ENCODE measurements at places on chromosomes 4 and X.

DNA sequence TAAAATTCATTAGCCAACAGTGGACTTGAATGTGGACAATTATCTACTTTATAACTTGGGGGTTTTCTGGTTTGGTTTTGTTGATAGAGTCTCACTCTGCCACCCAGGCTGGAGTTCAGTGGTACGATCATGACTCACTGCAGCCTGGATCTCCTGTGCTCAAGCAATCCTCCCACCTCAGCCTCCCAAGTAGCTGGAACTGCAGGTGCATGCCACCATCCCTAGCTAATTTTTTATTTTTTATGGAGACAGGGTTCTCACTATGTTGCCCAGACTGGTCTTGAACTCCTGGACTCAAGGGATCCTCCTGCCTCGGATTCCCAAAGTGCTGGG, 12.4 kb upstream of the ELF2 start:
- no peak for DNase-seq

GRCh38 chr4:121785479-121785878, 15.6 kb upstream of the EXOSC9 start:
- DNase-seq = no peak

- DNase-seq = no peak
Measured at GRCh38 chr4:133550436-133550835, 401.3 kb downstream of the PCDH10 start.

DNA sequence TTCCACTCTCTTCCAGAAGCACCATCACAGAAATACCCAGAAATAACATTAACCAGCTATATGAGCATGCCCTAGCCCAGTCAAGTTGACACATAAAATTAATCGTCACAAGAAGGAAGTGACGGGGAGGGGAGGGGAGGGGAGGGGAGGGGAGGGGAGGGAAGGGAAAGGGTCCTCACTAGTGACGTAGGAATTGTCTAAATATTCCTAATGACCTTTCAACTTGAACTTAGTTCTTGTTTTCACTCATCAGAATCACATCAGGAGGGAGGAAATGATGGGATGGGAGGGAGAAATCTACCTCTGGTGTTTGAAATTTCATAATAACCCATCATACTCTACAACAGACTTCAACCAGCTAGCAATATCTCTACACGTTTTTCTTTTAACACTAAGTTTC, 52.2 kb upstream of the NOCT start:
- DNase-seq = no peak

DNA sequence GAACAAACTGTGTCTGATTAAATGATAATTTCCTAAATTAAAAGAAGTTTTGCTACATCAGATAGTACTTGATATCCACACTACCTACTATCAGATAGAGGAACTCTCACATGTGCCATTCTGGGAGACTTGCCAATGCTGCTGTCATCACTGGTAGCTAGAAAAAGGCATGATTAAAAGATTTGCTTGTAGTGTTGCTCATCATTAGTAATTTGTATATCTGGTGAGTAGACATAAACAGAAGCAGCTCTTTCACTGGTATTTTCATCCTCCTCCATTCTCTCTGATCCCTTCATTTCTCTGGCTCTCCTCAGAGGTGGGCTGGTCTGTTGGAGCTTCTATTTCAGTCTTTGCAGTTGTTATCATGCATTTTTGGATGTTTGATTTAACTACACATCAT, 56.0 kb downstream of the SPRY1 start:
- DNase-seq = peak; percentile 69

DNA sequence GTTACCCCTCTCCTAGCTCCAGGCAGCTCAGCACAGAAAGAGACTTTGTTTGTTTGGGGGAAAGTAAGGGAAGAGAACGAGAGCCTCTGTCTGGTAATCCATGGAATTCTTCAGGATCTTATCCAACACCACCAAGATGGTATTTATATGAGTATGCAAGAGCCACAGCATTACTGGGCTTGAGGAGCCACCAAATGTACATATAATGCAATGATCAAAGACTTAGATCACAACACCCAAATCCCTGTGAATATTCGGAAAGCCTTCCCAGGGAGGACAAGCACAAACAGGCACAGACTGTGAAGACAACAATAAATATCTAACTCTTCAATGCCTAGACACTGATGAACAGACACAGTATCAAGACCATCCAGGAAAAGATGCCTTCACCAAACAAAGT, 116.6 kb downstream of the UPRT start:
- no peak for DNase-seq

- DNase-seq = no peak
Measured at GRCh38 chr4:166421556-166422156, 548.6 kb downstream of the TLL1 start.

DNA sequence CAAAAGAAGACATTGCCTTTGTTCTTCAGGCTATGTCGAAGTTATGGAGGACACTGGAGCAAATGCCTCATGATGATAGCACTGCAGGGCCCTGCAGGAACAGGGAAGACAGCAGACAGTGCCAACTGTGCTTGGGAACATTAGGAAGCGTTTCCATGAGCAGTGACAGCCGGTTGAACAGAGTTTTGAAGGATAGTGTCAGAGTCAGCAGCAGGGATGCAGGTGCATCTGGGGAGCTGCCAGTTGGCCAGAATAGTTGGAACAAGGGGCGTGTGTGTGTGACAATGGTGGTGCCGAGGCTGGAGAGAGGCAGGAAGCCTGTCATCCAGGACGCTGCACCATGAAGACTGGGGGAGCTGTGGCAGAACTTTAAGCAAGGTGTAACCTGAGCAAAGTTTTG, 88.6 kb downstream of the SHROOM3 start:
- no peak for DNase-seq

DNA sequence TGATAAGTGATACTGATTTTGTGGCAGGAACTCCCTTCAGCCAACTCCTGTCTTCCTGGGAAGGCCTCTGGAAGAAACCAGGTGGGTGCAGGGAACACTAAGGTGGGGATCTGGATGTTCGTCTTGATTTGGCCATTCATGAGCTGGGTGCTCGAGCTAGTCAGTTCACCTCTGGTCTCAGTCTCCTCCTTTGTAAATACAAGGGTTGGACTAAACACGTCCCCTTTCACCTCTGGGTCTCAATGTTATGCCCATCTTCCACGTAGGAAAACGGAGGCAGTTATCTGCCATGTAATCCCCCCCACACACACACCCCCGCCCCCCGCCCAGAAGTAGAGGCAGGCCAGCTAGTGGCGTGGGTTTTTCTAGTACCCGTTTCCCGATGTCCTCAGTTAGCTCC, 4.1 kb upstream of the RS1 start:
- DNase-seq = no peak

DNA sequence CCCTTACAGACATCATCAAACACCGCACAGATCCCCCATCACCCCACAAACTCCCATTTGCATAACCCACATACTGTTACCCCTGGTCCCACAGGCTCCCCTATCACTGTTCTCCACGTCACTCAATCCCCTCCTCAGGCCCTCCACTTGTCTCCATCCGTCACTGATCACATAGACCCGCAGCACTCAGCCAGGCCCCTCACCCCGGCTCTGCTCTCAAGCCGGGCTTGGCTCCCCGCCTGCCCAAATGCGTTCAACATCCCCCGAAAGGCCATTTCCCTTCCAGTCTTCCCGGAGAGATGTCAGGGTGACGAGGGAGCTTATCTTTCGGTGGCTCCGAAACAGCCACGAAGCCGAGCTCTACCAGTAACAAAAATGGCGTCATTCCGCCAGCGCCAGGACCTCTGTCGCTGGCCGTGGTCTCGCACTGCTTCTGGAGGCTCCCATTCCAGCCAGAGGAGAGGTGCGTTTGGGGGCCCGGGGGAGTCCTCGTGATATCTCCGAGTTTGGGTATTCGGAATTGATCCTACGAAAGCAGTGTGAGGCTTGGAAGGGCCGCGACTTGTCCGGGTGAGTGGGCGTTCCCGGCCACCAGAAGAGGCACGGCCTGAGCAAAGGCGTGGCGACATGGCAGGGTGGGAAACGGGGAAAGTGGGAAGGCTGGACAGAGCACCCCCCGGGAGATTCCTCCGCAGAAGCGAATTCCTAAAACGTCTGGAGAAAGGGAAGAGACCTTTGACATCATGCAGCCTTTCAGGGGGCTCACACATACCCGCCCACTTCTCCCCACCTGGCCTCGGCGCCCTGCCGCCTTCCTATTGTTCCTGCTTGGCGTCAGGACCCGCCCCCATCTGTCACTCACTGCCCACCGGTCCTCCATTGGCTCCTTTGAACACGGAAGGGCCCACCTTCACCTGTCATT, at the start of gene ZNF630:
Gene ZNF630, minus strand, starts transcription at position 577 of the 922 bp plus-strand sequence. CDS start 4,754 bp downstream, outside the sequence.
- peak; percentile 91 for DNase-seq

GRCh38 chr4:14592950-14593349, 409.3 kb upstream of the CPEB2 start:
- no peak for DNase-seq

DNA sequence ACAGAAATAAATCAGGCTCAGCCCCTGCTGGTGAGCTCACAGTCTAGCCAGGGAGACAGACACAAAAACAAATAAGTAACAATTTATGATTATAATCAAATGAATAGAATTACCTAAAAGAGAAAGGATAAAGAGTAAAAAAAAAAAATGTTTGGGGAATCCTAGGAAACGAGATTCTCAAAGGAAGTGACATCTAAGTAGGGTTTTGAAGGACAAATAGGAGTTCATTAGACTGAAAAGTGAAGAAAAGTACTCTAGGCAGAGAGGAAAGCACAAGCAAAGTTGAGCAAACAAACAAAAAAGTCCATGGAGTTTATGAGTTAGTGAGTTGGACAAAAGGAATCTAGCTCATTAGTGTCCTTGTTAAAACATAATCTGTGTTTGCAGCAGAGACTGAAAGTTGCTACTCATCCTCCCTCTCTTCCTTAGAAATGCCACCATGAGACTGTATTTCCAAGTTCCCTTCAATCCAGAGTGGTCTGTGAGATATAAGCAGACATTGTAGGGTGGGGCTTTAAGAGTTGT, 145.6 kb downstream of the SPATA18 start:
- no peak for DNase-seq

DNA sequence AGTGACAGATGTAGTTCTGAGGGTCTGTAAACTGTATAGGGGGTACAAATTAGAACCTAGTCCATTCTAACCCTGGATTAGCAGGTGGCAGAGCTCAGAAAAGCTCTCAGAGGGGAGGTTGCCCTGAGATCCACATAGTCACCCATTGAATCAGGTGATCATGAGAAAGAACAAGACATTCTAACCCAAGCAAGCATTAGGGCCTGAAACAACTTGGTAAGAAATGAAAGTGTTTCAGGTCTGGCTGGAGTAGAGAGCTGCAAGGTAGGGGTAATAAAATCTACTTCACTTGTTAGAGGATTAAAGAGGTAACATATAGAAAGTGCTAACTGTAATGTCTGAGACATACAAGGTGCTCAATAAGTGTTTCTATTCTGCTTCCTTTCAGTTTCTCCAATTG, 8.8 kb upstream of the BMP2K start:
- no peak for DNase-seq

GRCh38 chr4:118836301-118837120, 585 bp upstream of the SEC24D start:
- peak; percentile 59 for DNase-seq

- no peak for DNase-seq
Measured at GRCh38 chr4:62053974-62054373, 853.8 kb downstream of the ADGRL3 start.
